ENCODE measurements at places on chromosomes 7 and 10.

DNA sequence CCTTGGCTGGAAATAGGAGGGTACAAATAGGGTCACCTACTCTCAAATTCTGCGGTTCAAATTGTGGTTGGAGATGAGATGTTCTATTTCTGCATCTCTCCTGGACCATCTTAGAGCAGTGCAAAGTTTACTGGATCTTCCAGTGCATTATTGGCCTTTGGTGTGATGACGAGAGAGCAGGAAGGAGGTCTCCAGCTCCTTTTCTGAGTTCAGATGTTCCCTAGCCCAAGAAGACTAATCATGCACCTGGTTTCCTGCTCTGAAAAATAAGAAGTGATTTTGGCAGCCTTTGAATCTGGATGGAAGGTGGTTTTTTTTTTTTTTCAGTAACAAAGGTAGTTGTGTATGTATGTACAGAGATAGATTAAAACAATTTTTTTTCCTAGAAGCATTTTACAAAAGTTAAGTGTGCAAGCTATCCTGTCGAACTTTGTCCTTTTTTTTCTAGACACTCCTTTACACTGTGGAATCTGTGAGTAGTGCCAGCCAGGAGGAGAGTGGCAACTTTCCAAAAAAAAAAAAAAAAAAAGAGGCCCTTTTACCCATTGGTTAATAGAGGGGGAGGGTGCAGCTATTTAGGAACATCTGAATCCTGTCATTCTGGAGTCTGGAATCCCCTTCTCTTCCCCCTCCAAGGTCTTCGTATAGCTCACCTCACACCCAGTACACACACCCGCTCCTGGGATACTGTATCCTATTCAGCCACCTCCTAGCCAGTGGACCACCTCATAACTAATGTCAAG lies 26.3 kb downstream of the PAPSS2 start:
- no peak for DNase-seq

GRCh38 chr7:154425271-154425670 lies 373.1 kb downstream of the DPP6 start:
- no peak for DNase-seq

- no peak for DNase-seq
Observed at GRCh38 chr7:27501001-27501400, 161.7 kb downstream of the HIBADH start.

DNA sequence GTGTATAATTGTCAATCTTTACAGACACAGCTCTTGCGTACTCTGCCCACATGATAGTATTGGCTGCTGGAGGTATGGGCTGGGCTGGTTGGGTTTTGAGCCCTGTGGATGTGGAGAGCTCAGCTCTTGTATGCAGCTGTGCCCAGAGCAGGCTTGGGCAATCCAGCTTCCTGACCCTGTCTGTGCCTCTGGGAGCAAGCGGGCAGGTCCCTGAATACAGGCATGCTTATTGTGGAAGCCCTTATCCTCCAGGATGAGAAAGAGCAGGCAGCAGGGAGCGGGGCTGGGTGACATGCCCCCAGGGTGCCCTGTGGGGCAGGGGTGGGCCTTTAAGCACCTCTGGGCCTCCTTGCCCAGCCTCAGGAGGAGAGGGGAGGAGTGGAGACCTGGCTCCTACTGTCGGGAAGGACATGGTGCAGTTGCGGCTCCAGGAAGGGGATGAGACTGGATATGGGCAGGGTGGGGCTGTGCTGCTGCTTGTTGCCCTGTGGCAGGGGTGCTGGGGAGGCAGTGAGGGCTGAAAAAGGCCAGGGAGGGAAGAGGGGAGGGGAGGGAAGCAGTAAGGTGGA lies 32.7 kb upstream of the SH2D4B start:
- no peak for DNase-seq

GRCh38 chr7:29771081-29771816 lies 35.1 kb upstream of the WIPF3 start:
- no peak for DNase-seq

DNA sequence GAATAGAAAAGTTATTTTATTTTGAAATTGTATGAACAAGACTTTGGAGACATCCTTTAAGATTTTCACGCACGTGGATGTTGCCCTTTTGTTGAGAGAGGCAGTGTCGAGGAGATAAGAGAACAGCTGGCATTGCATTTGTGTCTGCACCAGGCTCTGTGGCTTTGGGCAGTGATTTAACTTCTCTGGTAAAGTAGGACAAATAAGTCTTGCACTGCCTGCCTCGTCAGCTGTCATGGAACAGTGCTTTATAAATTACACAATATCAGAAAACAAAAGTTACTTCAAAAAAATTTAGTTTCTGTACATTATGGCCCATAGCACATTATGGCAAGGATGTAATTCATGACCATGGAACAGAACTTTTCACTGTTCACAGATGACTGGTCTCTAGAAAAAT lies 20.1 kb downstream of the SNX10 start:
- no peak for DNase-seq

GRCh38 chr10:71520042-71520441 lies 123.3 kb downstream of the CDH23 start:
- DNase-seq = no peak

DNA sequence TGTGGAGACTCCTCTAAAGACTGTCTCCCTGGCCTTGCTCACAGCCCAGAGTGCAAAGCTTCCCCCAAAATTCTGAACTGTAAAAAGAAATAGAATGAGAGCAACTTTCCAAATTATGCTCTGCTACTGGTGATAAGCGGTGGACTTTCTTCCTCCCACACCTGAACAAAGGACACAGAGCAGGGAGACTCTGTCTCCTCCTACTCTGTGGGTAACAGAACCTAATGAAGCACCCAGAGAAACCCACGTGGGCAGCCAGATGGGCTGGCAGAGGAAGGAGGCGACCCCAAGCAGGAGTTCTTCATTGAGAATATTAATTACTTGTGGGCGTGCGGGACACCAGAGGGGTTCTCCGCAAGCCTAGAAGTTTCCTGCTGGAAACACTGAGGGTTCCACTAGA lies 139.5 kb downstream of the KMT2E start:
- DNase-seq = no peak

DNA sequence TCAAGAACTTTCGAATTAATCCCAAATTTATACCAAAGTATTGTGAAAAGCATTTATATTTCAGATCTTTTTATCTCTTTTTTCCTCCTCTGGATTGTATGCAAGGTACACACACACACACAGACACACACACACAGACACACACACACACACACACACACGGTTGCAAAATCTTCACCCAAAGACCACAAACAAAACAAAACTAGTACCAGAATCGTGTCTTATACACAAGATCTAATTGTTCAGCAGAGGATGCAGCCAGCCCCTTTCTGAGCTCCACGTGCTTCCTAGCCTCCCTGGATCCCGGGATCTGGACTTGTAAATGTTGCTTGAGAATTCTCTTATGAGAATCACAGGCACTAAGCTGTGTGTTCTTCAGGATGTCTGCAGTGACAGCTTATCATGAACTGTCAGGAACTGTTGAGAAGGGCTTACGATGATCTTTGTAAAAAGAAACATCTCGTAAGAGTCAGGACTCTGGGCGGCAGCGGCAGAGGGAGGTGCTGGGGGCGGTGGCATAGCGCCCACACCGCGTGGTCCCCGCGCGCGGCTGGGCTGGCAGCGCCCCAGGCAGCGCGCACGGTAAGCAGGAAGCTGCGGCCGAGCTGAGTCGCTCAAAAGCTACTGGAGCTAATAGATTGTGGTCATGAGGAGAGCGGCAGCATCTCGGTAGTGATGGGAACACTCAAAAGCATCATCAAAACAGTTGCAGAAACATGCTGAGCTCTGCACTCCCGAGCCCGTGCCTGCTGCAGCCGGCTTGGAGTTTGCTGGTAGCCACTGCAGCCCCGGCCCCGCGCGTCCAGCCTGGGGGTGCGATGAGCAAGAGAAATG lies 277.6 kb downstream of the GATA3 start:
- peak; percentile 92 for DNase-seq

DNA sequence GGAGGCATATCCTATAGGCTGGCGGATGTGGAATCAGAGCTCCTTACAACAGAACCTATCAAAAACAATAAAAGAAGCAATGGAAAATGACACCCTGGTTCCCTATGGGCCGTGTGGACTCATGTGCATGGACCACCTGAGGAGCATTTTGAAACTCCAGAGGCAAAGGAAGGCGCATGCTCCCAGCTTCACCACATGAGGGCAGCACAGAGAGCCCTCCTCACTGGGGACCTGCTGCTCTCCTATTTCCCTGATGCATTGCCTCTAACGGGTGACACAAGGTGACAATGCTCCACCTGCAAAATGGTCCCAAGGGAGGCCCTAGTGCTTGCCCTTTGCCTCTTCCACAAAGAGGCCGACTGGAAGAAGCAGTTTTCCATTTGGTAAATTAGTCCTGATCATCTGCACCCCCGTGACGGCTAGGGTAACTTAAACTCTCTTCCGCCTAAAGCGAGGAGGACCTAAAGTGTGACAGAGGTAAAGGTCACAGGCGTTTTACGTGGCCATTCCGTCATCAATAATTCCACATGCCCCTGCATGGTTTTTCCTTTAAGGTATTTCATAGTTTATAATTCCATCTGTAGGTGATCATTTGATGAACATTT lies 67.7 kb downstream of the GPAM start:
- DNase-seq = no peak

- no peak for DNase-seq
Observed at GRCh38 chr10:26222563-26222962, 6.0 kb downstream of the GAD2 start.

DNA sequence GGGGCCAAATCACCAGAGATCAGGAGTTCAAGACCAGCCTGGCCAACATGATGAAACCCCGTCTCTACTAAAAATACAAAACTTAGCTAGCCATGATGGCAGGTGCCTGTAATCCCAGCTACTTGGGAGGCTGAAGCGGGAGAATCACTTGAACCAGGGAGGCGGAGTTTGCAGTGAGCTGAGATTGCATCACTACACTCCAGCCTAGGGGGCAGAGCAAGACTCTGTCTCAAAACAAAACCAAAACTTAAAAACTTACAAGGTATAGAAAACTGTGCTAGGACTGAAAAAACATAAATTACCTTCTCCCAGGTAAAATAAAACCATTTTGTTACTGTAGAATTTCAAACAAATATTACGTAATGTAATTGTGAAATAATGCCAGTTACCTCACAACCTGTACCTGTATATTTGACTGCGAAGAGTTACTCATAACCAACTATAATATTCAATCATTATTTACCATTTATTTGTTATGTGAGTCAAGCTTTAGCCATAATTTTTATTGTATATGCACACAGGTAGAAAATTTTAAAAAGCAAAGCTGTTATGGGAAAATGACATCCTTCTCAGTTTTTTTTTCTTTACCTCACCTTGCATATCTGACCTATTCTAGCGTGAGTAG lies 180.9 kb downstream of the SEMA3A start:
- DNase-seq = no peak

- DNase-seq = no peak
Observed at GRCh38 chr10:24419066-24419465, 210.1 kb downstream of the KIAA1217 start.

DNA sequence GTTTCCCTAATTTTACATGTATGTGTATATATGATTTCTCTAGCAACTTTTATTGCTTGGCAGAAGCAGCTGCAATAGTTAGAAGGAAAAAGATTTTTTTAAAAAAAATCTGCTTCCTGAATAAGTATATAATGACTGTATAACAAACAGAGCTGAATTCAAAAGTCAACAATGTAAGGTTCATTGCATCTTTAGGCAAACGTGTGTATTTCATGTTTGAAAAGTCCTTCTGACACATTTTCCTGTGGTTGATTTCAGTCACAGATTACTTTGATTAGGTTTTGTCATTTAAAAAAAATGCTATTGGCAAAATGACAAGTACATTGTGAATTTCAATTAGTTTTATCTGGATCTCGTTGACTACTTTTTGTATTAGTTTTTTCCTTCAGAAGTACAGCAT lies 231.0 kb downstream of the CSTF2T start:
- no peak for DNase-seq

DNA sequence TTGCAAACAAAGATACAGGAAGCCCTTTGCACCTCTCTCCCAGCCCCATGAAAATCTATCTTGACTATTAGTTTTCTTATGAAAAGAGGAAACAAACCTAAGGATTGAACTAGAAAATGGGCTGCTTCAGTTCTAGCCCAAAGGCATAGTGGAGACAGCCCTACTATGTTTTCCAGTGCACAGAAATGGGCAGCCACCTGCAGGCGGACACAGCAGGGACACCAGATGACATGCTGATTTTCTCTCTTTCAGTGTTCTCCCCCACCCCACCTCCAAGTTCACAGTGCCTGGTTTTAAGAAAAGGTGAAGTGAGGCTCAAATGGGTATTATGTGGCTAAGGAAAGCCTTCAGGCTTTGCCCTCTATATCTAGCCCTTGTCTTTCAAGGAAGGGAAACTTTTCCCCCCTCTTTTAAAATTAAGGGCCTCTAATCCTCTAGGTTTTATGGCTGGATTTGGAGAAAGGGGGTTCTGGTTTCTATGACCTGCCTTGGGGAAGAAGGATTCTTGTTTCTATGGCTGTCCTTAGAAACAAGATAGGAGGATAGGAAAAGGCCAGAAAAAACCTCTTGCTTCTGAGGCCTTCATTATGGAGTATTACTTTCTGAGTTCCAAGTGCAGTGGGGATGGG lies 23.5 kb upstream of the DDX50 start:
- no peak for DNase-seq

DNA sequence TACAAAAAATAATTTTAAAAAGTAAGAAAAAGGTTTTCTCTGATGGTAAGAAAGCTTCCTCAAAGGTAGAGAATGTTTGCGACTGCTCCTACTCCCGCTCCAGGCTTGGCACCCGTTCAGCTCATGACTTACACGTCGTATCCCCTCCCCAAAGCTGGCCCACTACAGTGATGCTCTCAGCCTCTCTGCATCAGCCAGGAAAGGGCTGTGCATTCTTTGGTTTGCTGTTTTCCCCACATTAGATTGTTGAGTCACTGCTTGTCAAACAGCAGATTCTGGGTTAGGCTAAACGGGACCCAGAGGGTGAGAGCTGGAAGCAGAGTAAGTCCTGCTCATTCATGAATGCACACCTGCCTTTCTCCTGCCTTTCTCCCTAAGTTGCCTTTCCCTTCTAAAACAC lies 54.7 kb upstream of the NMT2 start:
- DNase-seq = no peak

GRCh38 chr10:129548600-129548999 lies 81.6 kb downstream of the MGMT start:
- DNase-seq = no peak

DNA sequence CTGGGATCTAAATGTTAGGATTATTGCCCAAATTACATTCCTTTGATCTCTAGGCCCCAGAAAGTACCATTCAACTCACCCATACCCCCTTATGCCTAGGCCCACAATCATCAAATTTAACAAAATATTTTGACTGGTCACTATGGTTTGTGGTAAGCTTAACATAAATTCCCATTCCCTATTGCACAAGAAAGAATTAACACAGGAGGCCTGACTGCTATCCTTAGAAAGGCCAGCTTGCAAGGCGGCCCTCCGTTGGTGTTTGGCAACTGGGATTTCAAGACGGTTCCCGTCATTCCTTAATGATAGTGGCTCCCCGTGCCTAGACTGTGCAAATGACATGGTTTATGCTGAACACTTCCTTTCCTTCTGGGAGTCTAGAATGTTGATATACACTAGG lies 29.6 kb downstream of the ARHGAP21 start:
- DNase-seq = no peak

GRCh38 chr7:143434660-143435059 lies 8.6 kb upstream of the TAS2R60 start:
- DNase-seq = no peak
